Activated CD8-positive, alpha-beta memory T cell treated with anti-CD3 and anti-CD28 coated beads, Interleukin-2, amount 10 ng/mL, durations not matched to agents 7 days and 5 days (primary cell): ENCODE measurements at places on chromosomes 1 and 21. TPM values are rescaled to one million over a fixed set of nuclear protein-coding genes. Genes with fewer than 3 reads are reported as not detected.

GRCh38 chr1:181493166-181493565, 9.8 kb downstream of the CACNA1E start:
- H3K36me3 ChIP-seq: no peaks in the 10 kb centered on the region
- H3K27ac ChIP-seq: no peak overlapping the region
- no peaks in the 10 kb centered on the region for H3K4me1 ChIP-seq

- no peaks in the 10 kb centered on the region for H3K4me1 ChIP-seq
- H3K27me3 ChIP-seq: peaks cover 26% of the 10 kb centered on the region
- no peak overlapping the region for H3K4me3 ChIP-seq
- DNase-seq: no peak
Observed at GRCh38 chr1:19976317-19977003, 3.0 kb downstream of the PLA2G2A start.

Gene COL11A1
- total RNA-seq: not detected

Gene TIE1
- 0.55 TPM for total RNA-seq
